Stimulated activated CD8-positive, alpha-beta memory T cell treated with anti-CD3 and anti-CD28 coated beads, Interleukin-4, amount 100 ng/mL, for 1 hour (primary cell): ENCODE measurements at places on chromosomes 11 and 22.

- DNase-seq: no peak
Observed at GRCh38 chr22:24516301-24516737, 21.2 kb downstream of the UPB1 start.

DNA sequence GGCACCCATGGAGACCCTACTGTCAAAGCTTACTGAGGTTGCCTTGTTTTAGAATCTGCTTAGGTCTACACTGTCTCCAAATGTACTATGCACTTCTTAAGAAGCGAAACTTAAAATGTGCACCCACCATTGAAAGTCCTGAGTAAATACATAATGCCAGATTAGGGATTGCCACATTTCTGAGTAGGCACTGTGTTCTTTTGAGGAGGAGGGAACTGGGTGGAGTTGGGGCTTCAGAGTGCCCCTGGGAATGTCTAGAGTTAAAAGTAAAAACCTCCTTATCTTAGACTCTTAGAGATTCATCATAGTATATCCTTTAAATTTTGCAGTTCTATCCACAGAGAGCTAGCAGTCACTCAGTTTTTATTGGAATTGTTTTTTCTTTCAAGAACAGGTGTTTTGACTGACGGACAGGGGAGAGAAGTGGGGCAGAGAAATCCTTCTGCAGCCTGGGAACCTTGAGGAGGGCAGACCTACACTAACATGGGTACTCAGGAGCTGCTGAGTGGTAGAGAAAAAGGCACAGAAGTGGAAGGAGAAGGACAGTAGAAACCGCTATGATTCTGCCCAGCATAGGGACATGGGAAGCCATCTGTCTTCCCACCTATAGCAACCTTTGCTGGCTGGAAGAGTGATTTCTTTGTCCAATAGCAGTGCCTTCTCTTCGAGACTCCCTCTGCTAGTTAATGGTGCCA, 33.4 kb upstream of the MICAL2 start:
- DNase-seq: no peak

GRCh38 chr11:76577226-76577920, 93.2 kb downstream of the LRRC32 start:
- DNase-seq: no peak

DNA sequence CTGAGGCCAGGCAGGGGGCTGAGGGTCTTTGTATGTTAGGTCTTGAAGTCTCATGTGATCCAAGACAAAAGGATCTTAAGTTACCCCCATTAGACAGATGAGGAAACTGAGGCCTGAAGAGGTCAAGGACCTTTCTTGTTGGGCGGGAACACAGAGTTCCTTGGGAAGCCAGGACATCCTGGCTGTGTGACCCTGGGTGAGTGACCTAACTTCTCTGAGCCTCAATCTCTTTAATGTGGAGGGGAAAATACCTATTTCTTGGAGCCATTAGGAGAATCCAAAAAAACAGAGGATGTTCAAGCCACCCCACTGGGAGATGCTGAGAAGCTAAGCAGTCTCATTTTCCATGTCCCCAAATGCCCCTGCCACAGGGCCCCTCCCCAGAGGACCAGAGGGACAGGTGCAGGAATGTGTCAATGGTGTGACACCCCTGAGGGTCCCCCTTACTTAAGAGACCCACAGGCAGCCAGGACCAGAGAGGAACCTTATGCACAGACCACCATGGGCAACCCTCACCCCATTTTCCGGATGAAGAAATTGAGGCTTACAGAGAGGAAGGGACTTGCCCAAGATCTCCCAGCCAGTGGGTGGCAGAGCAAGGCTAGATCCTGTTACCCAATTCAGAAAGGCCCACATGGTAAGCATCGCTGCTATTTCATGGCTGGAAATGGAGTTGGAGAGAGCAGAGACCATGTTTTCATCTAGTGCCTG, 8.0 kb downstream of the RAC2 start:
- no peak for DNase-seq

DNA sequence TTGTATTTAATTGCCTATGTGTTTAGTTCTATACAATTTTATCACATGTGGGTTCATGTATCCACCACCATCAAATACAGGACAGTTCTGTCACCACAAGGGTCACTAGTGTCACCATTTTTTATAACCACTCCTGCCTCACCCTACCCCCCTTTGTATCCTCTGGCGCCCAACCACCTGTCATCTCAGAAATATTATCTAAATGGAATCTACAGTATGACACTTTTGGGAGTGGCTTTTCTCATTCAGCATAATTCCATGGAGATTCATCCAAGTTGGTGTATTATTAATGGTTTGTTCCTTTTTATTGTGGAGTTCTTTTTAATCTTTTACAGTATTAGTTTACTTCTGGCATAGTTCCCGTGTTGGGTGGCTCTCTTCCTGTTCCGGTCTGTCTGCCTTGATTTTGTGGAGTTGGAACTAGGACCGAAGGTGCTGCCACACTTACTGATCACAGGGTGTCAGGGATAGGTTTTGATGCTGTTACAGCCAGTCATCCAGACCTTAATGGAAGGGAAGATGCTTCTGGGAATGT, 58.5 kb downstream of the TNRC6B start:
- DNase-seq: no peak

GRCh38 chr11:130874955-130875531, 41.2 kb downstream of the SNX19 start:
- no peak for DNase-seq

GRCh38 chr22:46572911-46573780, 35.7 kb upstream of the CELSR1 start:
- DNase-seq: no peak

- no peak for DNase-seq
Observed at GRCh38 chr11:76371170-76371569, 9.8 kb downstream of the THAP12 start.
